ENCODE measurements at places on chromosomes 11 and 22.

- DNase-seq, result no peak
These were observed 3.4 kb downstream of the SIK2 start for GRCh38 chr11:111605681-111606080.

GRCh38 chr11:62682518-62682917 lies 3.6 kb upstream of the UBXN1 start:
- no peak for DNase-seq

DNA sequence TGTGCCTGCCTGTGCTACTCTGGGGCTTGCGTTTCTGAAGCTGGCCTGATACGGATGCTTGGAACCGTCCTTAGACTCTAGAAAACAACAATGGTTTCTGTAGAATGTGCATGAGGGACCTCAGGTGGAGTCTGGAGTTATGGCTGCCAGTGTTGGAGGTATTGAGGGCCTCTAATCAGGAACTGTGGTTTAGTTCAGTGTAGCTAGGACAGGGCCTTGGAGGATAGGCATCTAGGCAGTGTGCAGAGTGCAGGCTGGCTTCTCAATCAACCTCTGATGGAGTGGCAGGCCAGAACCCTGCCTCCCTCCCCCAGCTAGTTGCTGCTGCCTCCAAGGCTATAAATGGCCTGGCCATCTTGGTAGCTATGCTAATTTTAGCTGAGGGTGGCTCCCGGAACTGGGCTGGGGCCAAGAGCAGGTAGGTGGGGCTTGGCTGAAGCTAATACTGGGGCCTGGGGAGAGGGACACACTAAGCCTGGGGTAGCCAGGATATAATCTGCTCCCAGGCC lies 4.0 kb downstream of the STIM1 start:
- DNase-seq, result no peak

DNA sequence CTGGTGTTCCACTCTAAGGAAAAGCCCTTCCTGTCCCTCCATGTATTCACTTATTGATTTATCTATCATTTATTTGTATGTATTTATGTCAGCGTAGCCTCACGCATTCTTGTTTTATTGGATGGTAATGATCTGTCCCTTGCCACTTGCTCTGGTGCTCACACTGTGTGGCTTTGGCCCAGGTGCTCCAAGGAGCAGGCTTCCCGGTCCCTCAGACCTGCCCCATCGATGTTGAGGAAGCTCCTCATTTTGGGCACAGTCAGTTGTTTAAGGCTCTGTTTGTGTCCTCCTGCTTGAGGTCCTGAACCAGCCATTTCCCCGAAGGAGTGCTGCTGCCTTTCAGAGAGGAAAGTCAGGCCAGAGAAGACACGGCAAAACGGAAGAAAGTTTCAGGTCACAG lies 1485.4 kb downstream of the TBC1D22A start:
- no peak for DNase-seq

DNA sequence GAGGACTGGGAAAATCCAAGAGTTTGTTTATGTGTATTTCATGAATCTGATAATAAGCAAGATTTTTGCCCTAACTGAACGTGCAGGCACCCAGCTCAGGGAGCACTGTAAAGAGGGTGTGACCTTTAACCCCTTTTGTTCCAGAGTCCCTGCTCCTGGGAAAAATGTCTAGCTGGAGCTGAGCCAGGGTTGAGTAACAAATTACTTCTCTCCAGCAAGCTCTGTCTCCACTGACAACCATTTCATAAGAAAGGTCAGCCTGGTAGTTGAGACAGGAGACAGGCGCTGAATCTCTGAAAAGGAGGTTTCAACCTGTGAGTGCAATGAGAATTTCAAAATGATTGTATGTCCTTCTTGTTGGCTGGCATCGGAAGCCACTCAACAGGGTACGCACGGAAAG lies 156.4 kb upstream of the NARS2 start:
- DNase-seq, result no peak

- DNase-seq, result no peak
These were observed 241.4 kb downstream of the BRD1 start for GRCh38 chr22:49586244-49586748.

DNA sequence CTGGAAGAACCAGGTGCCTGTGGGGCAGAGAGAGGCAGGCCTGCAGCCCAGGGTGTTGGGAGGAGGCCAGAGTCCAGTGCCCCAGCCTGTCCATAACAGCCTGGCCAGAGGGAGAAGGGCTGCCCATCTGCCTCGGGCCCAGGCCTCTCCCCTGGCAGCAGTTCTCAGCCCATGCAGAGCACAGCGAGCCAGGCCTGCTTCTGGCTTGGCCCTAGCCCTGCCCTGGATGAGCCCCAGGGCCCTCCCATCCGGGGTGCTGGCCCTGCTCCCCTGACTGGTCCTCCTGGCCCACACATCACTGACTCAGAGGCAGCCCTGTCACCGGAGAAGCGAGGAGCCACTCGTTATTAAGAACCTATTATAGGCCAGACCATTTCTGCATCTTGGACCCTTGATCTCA lies 19.7 kb upstream of the MYRF start:
- no peak for DNase-seq

All from SK-MEL-5 (cell line).